CD4-positive, alpha-beta T cell (primary cell): ENCODE measurements at places on chromosomes 1 and 21.

GRCh38 chr21:36707763-36708285 lies 8.9 kb downstream of the SIM2 start:
- no peak for DNase-seq

DNA sequence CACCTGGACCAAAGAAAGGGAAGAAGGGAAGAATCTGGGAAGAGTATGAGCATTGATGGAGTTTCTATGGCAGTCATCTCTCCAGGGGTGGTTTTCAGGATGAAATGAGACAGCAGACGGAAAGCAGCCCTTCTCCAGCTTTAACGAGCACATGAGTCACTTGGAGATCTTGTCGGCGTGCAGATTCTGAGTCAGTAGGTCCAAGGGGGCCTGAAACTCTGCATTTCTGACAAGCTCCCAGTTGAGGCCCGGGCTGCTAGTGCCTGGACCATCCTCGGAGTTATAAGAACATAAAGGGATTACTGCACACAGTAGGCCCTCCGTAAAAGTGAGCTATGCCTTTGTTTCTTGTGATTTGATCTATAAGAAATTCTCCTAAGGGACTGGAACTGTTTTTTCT lies 17.6 kb downstream of the HSPG2 start:
- DNase-seq: no peak

GRCh38 chr1:222454782-222455181 lies 93.1 kb downstream of the HHIPL2 start:
- no peak for DNase-seq

- no peak for DNase-seq
These were observed 63.8 kb downstream of the OLFML3 start for GRCh38 chr1:114043054-114043453.

DNA sequence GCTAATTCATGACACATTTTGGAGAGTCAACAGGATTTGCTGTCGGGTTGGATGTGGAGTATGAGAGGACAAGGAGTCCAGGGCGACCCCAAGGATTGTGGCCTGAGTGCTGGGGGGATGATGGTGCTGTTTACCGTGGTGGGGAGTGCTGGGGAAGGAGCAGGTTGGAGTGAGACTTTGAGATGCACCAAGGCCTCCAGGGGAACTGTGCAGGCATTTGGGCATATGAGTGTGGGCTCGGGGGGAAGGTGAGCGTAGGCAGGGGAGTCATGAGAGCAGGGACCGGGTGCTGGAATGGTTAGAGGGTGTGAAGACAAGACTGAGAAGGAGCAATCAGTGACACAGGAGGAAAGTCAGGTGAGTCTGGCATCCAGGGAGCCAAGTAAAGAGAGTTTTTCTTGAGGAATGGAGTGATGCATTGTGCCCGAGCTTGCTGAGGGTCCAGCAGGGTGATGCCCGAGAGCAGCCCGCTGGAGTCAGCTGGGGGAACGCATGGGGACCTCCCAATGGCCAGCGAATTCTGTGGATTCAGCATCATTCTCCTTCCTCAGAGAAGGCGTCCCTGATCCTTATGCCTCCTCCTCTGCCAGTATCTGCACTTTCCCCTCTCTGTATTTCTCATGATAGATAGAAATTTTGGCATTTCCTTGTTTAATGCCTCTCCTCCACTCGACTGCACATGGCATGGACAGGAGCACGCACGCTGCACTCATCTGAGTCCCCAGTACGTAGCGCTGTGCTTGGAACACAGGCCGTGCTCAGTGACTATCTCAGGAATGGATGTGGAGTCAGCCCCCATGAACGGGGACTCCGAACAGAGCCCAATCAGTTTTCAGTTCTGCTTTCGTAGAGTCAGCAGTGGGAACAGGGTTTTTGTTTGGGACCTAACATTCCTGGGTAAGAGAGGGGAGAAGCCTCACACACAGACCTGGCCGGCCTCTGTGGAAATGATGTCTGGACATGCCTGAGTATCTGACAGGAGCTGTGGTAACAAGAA lies 52.1 kb upstream of the ETV3 start:
- no peak for DNase-seq

DNA sequence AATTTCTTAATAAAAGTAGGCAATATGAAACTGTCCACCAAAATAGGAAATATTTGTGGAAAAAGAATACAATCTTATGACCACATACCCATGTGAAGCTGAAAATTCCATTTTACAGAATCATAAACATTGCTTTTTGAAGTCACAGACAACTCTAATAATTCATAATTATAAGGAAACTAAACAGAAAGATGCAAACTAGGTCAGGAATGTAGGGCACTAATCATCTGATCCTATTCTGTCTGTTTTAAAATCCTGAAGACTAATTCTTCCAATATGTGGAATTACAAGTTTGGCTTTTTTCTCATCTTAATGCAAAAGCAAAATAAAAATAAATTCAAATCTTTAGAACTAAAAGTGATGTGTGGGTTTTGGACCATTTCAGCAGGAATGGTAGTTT lies 528.6 kb downstream of the LTN1 start:
- no peak for DNase-seq

GRCh38 chr1:210655511-210655910 lies 326.8 kb downstream of the HHAT start:
- DNase-seq: no peak

GRCh38 chr1:175129182-175129581 lies 61.5 kb downstream of the TNN start:
- no peak for DNase-seq

GRCh38 chr1:226009650-226010044 lies 10.5 kb upstream of the SDE2 start:
- no peak for DNase-seq

DNA sequence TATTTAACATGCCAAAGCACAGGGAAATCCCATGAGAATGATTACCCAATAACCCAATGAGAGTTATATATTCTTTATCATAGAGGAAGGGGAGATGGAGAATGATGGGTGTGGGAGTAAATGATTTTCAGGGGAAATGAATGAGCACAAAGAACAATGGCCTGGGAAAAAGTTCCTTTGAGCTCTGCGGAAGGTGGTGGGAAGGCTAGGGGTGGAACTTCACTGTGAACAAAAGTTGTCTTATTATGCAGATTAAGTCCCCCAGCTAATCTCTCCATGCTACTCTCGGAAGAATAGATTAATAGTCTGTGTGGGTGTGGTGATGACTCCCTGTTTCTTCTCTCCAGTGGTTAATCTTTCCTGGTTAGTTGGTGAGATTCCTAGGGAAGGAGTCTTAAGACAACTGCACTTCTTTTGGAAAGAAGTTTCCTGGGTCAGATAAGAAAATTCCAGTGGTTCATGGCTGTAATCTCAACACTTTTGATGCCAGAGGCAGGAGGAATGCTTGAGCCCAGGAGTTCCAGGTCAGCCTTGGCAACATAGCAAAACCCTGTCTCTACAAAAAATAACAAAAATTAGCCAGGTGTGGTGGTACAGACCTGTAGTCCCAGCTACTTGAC lies 71.6 kb downstream of the DNTTIP2 start:
- DNase-seq: no peak

- DNase-seq: no peak
These were observed 186.2 kb upstream of the ARHGEF16 start for GRCh38 chr1:3268281-3268680.

- no peak for DNase-seq
These were observed 32.2 kb downstream of the FAM177B start for GRCh38 chr1:222769181-222769580.

GRCh38 chr1:179187043-179187442 lies 42.4 kb downstream of the ABL2 start:
- DNase-seq: no peak

DNA sequence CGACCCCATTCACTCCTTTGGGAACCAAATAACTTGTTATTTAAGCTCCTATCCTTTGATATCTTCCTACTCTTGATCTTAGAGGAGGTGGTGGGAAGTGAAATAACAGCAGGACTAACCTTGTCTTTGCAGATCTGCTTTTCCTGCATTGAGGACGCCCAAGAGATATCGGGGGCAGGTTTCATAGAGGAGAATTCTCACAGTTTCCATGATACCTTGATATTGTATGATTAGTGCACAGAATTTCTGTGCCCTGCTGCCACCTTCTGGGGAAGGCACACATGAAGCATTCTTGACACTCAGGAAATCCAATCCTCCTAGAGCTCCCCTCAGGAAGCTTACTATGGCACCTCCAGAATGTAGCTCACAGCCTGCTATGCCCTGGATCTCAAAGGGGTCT lies 1.6 kb downstream of the CD1B start:
- DNase-seq: peak; percentile 21

DNA sequence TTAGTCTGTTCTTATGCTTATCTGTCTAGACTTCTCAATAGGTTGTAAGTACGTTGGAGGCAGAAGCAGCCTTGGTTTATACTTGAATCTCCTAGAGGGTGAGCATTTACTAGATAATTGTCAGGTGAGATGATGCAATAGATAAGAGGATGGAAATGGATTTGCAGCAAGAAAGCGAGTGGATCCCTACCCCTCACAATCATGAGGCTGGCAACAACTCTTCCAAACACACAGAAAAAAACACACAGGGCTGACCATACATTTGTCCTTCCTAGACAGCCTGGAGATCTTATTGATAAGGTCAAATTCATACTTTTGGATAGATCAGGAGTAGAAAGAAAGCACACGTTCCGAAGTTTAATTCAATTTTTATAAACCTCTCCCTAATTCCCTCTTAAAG lies 481.4 kb upstream of the CAMK1G start:
- no peak for DNase-seq
